ENCODE measurements at places on chromosomes 5 and 9.

DNA sequence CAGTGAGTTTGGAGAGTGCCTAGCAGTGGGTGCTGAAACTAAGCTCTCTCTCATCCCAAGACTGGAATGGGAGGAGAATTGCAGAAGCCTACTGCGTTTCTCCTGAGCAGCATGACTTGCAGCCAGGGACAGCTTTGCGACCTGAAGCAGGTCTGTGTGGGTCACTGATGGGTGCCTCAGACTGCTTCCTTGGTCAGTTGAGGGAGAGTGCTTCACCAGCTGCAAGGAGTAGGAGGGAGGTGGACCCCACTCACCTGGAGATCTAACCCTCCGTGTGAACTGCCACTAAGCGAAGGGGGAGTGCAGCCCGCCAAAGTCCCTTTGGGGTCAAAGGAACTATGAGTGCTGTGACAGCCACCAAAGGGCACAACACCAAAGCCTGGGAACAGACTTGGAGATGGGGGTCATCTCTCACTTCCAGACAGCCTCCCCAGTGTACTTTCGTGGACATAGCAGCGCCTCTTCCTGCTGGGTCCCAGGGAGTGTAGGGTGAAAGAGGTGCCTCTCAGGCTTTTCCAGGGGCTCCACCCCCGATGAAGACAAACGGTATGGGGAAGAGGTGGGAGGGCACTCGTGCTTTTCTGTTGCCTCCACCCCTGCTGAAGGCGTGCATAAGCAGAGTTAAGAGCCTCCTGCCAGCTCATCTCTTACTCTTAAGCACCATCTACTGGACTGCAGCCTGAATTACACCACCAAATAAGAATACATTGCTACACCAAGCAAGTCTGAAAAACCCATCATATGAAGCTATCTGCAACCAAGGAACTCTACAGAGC, 34.3 kb upstream of the MACIR start:
- DNase-seq: no peak

- no peak for DNase-seq
Measured at GRCh38 chr5:126506079-126506478, 82.9 kb downstream of the GRAMD2B start.

DNA sequence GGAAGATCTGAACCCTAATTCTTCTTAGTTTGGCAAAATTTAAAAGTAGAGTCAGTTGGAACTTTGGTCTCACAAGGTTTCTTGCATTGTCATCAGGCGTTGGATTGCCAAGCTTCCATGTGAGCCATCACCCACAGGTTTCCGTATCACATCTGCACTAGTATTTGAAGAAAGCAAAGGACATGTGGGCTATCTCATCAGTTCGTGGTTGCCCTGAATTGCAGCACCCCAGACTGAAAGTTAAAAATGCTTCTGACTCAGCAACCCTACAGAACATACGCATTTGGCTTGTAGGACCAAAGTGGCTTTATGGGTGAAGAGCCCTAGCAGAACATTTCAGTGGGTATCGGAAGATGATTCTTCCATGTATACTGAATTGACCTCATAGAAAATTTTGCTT, 358.0 kb downstream of the ENC1 start:
- DNase-seq: no peak

DNA sequence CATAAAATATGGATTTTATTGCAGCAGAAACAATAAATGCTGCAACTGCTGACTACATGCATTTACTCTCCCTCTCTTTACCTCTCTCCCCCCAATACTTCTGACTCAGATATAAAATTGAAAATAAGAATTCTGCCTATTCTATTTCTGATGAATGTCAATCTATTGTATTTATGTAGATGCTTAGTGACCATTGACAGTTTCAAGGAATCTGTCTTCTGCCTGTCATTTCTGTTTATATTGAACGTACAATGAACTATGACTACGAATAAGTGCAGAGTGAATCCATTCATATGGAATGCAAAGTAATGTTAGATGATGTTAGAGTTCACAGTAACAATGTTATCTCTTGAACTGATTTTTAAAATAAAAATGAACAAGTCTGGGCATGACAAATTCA, 898 bp downstream of the CDH10 start:
- DNase-seq: no peak

- no peak for DNase-seq
Measured at GRCh38 chr5:132321109-132321721, 27.0 kb downstream of the SLC22A4 start.
